ENCODE measurements at places on chromosomes 4 and X.

DNA sequence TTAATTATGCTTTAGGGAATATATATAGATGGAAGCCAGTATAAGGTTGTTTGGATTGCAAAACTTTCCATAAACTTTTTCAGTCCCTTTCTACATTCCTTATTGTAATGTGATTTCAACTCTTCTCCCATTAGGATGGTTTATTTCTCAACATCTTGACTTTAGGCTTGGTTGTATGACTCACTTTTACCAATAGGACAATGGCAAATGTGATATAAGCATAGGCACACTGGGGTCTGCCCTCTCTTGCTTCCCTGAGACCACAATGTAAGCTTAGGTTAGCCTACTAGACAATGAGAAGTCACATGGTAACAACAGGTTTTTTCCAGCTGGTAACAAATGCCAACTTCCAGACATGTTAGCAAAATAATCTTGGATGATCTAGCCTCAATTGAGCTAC, 163.3 kb upstream of the RBPJ start:
- no peak for DNase-seq

DNA sequence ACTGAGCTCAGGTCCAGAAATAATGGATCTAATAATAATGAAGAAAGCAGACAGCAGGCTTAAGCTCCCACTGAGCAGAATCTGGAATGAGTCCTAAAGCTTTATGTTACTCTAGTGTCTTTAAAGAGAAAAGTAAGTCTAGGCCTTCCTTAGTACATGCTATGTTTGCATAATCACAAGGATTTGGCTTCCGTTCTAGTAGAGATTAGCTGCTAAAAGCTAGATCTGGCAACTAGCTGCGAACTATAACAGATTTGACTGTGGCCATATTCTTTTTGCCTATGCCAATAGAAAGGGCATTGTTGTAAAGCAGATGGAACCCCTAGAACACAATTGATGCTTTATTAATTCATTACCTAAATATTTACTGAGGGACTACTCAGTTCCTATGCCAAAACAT, 19.0 kb downstream of the COX7B2 start:
- DNase-seq: no peak

DNA sequence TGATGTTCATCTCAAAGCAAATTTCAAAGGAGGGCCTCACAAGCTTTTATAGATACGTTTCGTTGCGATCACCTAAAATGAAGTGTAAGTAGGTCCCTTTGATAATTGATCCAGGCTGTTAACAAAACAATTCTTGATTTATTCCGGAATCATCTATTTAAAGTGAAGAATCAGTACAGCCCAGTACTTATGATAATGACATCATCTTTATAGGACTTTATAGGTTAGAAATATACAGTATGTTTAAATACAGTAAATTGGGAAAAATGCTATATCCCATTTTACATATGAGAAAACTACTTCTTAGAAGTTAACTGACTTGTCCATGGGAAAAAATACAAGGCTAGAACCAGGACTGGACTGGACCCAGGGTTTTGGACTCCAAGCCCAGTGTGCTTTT, 3.7 kb downstream of the PTCHD1 start:
- DNase-seq: no peak

DNA sequence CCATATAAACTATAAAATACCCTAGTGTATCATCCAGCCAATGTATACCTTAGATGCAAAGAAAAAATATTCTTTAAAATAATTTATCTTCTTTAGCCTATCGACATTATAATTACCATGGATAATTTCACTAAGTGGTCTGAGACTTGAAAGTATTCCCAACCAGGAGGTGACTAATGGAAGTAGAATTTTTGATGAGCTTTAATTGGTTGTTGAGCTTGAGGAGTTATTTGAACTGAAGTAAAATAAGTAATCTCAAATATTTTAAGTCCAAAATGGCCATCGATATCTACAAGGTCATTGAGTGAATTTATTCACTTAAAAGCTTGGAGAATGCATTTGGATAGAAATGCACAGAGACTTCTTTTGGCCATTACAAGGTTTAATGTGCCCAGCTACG, 436.2 kb downstream of the TLL1 start:
- DNase-seq: no peak

DNA sequence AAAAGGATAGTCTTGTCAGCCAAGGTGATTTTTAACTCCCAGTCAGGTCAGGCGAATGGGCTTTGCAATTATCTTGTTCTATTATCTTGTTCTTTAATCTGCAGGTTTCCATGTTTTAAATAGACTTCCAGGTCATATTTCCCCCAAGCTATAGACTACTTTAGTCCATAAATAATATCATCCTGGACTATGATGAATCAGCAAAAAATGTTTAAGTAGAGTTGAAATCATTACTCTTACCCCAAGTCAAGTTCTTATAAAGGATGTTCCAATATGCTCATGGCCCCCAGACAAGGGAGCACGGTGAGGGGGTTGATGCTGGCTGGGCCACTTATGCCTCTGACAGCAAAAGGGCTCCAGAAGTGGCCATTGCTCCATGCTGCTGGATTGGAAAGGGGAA, 75.1 kb downstream of the SLC2A9 start:
- DNase-seq: no peak

DNA sequence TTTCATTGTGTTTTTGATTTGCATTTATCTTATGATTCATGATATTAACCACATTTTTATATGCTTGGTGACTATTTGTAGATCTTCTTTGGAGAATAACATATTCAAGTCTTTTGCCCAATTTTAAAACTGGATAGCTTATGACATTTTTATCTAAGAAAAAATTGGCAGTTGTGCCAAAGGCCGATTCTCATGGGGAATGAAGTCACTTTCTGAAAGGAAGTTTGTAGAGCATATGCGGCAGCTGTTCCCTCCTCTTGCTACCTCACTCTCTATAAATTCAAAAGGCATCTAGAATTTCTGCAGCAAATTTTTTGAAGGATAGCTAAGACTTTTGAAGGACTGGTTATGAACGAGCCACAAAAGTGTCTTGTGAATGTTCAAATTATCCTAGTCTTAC, 2353.5 kb downstream of the ARAP2 start:
- DNase-seq: no peak

DNA sequence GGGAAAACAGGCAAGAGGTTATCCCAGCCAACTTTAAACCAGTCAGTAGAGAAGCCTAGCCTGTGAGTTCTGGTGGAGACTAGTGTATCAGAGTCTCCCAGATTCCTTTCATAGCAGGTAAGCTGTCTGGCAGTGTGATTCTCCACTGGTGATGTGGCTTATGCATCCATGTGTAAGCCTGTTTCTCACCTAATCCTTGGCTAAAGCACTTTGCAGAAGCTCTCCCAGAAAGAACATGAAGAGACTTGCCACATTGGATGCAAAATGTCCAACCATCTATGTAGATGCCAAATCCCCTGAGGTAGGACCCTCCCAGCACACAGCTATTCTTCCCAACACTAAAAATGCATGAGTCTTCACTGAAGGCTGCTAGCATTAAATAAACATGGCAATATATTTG, 111.7 kb downstream of the CHRNA9 start:
- DNase-seq: no peak
